NK-92 treated with Interleukin-12 subunit alpha and Interleukin-12 subunit beta, amount 100 ng/mL, for 24 hours (cell line): ENCODE measurements at places on chromosomes 12 and 14.

GRCh38 chr12:111870706-111871105 lies 28.7 kb downstream of the MAPKAPK5 start:
- DNase-seq: no peak

DNA sequence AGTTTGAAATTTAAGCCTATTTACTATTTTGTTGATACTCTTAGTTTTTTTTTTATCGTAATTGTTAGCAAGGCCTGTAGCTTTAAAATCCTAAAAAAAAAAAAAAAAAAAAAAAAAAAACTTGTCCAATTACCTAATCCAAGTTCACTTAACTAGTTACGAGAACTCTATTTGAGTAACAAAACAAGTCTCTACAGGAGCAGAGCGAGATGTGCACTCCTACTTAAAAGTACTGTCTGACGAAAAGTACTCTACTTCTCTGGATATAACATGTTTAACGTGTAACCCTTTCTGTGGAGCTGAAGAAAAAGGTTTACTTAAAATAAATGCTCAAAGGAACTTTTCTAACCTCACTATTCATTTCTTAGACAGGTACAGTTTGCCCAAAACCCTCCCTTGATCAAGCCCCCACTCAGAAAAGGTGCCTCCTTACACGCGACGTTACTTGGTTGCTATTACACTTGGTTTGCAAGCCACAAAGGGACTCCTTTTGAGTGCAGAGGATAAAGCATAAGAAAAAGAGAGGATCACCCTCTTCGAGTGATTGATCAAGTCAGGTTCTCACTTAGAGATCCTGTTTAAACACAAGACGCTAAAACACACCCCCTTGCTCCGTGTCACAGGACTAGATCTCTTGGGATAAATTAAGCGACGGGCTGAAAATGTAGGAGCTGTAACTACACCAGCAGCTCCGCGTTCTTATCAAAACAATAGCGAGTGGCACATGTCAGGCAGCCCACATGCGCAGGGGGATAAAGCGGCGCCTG lies 2.2 kb downstream of the BAZ1A start:
- DNase-seq: no peak

GRCh38 chr12:51592034-51592705 lies 1.1 kb downstream of the SCN8A start:
- no peak for DNase-seq

GRCh38 chr12:78584695-78585094 lies 279.9 kb upstream of the SYT1 start:
- no peak for DNase-seq

- no peak for DNase-seq
These were observed 68.0 kb downstream of the PTPRR start for GRCh38 chr12:70852416-70853150.

GRCh38 chr14:22265319-22266141 lies 323.5 kb downstream of the DAD1 start:
- no peak for DNase-seq

GRCh38 chr12:43407816-43408645 lies 144.0 kb downstream of the ADAMTS20 start:
- no peak for DNase-seq

- DNase-seq: no peak
These were observed 133.0 kb downstream of the SOX5 start for GRCh38 chr12:23816394-23816851.

DNA sequence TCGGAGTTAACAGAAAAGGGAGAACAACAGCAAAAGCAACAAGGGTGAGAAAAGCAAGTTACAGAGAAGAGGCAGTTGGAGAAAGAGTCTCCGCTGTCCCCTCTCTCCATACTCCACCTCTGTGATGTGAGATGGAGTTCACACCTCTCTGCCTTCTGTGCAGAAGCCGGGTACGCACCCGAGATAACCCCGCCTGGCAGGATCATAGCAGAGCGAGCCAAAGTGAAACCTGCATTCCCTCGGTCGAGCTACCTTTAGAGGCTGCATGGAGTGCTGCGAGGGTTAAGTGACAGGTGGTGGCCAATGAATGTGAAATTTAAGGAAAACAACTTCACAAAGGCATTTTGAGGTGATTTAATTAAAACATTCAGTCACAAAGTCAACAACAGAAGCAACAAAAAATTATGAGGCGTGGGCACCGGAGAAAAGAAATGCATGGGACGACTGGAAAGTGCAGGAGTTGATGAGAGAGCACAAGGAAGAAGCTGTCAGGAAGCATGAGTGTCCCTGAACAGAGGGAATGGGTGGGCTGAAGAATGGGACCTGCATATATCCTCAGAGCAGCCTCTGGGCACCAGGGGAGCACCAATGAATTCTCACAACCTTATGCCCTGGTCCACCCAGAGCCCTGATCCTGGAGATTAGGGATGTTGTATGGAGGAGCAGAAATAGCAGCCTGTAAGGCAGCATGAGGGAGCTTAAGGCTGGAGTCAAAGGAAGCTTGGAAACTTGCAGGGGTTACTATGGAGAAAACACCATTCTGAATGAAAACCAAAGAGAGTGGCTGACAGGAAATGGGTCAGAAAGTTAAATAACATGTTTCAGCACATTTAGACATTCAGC lies 208.3 kb downstream of the EMP1 start:
- no peak for DNase-seq

DNA sequence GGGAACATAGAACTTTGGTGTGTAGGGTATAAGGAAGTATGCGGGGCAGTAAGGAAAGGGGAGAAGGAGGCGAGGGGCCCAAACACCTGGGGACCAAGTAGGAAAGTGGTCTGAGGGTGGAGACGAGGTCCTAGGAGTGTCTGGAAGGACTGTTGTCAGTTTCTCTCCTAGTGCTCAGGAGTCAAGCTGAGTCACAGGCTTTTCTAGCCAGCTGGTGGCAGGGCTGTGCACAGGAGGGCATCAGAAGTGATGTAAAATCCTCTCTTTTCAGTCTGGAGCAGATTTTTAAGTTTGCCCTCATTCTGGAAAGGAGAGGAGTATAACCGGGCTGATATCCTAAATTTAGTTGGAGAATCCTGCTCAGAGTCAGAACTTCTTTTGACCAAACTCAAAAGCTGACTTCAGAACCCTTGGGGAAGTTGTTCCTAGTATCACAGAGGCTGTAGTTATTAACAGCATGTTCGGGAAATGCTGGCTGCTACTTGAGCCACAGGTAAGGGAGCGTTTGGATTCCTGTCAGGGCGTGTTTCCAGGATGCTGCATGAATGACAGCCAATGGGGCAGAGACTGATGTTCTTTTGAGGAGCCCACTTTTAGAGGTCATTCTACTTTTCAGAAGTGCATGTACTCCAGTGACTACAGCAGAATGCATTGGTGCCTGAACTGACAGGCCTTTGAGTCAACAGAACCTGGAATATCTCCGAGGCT lies 19.3 kb downstream of the ZNF664 start:
- DNase-seq: no peak

DNA sequence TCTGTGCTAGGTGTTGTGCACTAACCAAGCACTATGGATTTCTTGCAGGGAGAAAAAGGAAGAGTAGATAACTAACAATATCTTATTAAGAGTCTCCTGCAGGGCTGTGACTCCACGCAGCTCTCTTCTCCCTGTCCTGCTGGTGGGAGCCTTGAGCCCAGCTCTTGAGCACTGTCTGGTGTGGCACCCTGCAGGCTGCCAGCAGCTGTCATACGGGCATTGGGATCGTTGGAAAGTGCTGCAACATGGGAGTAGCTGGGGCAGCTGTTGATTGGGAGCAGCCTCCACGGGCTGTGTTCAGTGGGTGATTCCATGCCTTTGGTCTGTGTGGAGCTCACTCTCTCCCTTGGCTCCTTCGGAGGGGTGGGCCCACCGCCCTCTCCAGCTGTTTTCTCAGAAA lies 125.3 kb downstream of the FBXL14 start:
- no peak for DNase-seq

- DNase-seq: no peak
These were observed 49.5 kb downstream of the KLHL28 start for GRCh38 chr14:44912041-44912869.

GRCh38 chr12:54131641-54132280 lies 57.0 kb downstream of the SMUG1 start:
- no peak for DNase-seq

DNA sequence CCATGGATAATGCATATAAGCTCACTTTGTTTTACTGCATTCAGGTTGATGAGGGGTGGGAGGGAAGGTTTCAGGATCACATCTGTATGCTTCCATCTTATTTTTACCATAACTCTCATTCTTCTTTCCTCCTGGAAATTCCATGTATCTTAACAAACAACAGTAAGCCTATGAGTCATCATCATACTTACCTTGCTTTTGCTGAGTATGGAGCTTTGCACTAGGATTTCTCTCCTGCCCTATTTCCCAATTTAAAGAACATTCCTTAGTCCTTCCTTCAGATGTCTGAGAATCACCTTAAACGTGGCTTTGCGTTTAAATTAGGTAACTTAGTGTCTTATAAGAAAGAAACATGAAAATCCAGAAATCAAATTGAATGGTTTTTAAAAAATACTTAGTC lies 1.6 kb upstream of the CLEC14A start:
- DNase-seq: no peak

- no peak for DNase-seq
These were observed 870.8 kb downstream of the GALC start for GRCh38 chr14:87122166-87122565.

DNA sequence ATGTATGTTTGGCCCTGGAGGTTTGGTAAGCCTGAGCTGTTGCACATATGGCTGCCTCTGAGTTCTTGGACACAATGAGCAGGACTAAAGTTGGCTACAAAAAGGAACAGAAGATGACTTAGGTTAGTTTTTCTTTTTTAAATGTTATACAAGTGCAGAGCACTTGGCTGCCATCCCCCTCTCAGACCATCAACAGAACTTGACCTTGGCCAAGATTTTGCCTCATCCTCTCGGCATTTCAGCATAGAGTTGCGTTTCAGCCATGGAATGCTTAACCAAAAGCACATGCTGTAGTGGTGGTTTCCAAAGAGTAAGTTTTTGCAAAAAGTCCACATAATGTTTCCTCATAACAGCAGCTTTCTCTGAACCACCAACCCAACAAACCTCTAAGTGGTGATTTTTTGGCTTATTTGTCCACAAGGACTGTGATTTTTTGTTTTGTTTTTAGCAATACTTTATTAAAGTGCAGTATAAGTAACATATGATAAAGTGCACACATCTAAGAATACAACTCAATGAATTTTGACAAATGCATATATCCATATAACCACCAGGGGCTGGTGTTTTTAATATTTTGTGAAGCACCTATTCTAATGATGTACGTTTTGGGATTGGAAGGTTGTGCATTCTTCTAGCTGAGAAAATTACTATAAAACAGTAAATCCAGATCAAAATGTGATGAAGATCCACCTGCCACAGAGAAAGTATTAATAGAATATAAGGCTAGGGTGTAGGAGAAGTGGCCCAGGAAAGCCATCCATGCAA lies 12.1 kb upstream of the GALNT16 start:
- no peak for DNase-seq

- no peak for DNase-seq
These were observed 6.9 kb downstream of the RTRAF start for GRCh38 chr14:51996148-51996746.

DNA sequence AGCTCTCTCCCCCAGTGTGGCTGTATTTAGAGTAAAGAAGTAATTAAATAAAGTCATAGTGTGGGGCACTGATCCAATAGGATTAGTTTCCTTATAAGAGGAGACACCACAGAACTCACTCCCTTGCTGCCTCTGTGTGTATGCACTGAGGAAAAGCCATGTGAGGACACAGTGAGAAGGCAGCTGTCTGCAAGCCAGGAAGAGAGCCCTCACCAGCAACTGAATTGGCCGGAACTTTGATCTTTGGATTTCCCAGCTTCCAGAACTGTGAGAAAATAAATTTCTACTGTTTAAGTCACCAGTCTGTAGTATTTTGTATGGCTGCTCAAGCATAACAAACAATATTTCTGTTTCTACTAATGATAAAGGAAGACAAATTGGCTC lies 368.7 kb upstream of the PRICKLE1 start:
- no peak for DNase-seq

GRCh38 chr12:71060426-71060825 lies 97.4 kb downstream of the TSPAN8 start:
- no peak for DNase-seq

DNA sequence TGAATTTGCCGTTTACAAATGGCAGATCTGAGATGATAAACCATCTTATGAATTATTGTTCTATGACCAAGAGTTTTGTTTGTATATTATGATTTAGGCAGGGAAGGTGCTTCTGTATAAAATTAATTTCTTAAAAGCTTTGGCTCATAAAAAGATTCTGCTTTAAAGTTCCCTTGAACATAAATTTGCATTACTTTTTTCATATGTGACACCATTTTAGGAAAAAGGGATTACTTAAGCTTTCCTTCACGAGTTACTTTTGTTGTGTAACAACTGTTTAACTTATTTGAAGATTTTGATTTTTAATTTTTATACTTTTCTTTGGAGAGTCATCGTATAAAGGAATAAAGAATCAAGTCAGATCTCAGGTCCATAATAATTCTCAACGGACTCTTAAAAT lies 3.3 kb downstream of the ETNK1 start:
- DNase-seq: no peak

GRCh38 chr12:62916632-62917425 lies 18.1 kb downstream of the PPM1H start:
- DNase-seq: no peak

DNA sequence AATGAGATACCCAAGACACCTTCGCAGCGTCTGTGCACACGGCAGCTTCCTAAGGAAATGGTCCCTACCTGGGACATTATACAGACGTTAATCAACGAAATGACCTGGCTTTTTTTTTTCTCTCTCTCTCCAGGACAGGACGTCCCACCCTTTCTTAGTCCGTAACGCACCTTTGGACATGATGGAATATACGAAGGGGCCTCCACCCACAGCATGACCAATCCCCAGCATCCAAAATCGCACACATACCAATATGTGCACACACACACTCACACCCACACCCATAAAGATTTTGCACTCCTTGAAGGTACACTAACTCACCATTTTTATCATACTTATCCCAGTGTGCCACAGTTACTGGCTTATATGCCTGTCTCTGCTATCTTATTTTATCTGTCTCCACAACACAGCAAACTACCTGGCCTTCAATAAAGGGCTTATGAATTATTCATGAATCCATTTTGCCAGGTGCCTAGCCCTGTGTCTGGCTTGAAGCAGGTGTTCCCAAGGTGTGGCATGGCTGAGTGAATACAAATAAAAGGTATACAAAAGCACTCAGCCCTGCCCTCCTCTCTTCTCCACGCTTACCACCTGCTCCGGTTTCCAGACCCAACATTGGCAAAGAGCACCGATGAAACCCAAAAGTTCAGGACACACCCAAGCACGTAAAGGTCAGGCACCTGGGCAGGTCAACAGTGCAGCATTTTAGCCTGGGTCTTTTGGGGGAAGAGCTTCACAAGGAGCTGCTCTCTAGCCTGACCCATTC lies 2.2 kb downstream of the SCNN1A start:
- no peak for DNase-seq

DNA sequence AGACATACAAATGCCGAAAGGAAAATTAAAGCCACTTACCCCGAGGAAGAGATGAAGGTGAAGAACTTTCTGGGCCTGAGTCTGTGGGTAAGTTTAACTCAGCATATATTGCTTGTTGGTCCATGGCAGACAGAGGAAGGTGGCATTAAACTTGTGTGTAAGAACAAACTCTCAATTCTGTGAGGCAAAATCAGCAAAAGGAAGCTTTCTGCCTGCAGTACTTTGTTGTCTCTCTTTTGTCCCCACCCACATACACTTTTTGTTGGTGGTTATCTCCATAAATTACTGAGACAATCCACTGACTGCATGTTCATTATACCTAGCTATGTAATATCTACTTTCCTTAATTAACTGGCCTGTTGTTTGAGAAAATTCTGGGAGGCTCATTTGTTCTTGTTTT lies at the start of gene KLRB1:
KLRB1 (minus strand) TSS at position 201 of the 400 bp plus-strand sequence; CDS start at position 124, 77 bp downstream.
- no peak for DNase-seq
